ENCODE measurements at places on chromosomes 5 and 9.

DNA sequence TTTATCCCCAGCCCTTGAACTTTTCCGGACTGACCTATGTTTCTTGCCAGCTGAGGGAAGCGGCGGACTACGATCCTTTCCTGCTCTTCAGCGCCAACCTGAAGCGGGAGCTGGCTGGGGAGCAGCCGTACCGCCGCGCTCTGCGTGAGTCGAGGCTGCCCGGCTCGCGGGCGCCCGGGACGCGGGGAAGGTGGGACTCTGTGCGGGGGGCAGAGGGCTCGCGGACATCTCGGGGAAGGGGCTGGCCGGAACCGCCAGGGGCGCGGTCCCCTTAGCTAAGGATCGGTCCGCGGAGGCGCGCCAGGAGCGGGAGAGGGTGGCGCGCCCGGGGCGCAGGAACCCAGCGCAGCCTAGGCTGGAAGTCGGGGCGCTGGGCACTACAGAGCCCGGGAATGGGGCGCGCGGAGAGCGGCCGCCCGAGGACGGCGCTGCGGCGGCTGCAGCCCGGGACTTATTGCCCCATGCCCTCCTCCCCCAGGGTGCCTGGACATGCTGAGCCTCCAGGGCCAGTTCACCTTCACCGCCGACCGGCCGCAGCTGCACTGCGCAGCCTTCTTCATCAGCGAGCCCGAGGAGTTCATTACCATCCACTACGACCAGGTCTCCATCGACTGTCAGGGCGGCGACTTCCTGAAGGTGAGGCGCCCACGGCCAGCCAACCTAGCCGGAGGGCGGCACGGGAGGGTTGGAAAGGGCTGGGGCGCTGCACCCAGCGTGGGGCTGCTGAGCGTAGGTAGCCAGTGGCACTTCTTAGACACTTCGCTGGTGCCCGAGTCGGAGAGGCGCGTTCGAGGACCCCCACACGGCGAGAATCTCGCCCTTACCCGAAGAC lies 922 bp downstream of the CRHBP start:
- no peak for DNase-seq

DNA sequence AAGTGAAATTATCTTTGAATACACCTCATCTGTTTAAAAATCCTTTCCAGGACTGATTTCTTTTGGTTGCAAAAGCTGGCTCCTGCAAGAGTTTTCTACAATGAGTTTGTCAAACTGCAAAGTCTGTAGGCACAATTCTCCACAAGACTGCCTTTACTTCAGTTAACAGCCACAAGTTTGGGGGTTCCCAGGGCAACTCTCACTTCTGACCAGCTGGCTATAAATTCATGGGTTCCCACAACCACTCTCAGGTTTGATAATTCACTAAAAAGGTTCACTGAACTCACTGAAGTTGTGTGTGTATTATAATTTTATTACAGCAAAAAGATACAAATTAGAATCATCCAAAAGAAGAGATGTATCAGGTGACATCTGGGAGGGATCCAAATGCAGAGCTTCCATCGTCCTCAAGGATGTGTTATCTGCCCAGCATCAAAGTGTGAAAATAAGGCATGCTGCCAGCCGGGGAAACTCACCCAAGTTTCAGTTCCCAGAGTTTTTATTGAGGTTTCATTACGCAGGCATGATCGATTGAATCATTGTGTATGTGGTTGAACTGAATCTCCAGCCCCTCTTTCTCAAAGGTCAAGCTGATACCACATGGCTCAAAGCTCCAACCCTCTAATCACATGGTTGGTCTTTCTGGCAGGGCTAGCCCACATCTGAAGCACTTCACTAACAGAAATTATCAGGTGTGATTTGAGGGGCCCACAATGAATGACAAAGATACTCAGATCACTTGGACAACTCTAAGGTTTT lies 19.0 kb upstream of the PSIP1 start:
- DNase-seq = no peak

GRCh38 chr5:624118-624950 lies 12.2 kb downstream of the CEP72 start:
- DNase-seq = no peak

DNA sequence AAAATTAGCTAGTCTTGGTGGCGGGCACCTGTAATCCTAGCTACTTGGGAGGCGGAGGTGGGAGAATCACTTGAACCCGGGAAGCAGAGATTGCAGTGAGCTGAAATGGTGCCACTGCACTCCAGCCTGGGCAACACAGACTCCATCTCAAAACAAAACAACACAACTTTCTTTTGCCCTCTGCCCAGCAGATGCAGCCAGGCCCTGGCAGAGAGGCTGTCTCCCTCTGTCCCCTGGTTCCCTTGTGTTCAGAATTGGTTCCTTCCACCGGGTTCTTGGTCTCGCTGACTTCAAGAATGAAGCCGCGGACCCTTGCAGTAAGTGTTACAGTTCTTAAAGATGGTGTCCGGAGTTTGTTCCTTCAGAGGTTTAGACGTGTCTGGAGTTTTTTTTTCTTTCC lies 30.2 kb upstream of the CEP72 start:
- no peak for DNase-seq

DNA sequence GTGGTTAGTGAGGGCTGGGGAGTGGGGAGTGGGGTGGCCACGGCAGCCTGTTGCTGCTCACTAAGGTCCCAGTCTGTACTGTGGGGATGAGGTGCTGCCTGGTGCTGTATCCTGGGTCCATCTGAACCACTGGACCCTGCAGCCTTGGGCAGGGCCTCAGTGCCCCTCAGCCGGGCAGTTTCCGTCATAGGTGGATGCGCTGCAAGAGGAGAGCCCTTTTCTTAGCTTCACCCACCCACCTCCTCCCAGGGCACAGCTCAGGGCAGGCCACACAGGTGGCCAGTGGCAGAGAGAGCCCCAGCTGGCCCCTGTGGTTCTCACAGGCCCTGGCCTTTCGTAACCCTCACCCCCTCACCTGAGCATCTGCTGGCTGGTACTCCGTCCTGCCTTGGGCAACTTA lies 46.2 kb downstream of the WNK2 start:
- no peak for DNase-seq

DNA sequence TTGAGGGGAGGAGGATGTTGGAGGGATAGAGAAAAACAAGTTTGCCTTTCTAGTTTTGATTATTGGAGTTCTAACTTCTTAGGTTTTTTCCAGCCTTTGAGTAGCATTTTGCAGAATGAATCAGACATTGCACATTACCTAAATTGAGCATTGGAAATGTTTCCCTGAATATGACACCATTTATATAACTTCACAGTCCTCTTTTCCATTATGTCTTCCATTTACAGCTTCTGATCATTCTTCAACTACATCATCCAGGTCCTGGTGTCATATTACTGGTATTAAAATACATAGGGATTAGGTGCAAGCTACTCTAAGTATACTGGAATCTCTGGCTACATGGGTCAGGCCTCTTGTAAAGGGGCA lies 286.1 kb downstream of the ARHGAP26 start:
- DNase-seq = no peak

DNA sequence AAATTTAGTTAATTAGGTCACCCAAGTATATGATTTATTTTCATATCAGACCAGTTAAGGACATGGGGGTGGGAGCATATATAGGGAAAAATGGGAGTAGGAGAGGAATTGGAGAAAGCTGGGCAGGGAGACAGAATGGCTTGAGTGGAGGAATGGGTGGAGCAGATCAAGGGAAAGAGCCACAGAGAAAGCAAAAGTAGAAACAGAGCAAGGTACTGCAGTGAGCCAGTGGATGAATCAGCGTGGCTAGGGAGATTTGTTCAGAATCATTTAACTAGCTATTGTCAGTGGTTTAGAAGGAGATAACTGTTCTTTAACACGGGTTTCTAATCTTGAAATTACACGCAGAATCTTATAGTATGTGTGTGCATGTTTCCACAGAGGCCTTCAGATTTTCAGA lies 37.4 kb downstream of the SNX24 start:
- no peak for DNase-seq

DNA sequence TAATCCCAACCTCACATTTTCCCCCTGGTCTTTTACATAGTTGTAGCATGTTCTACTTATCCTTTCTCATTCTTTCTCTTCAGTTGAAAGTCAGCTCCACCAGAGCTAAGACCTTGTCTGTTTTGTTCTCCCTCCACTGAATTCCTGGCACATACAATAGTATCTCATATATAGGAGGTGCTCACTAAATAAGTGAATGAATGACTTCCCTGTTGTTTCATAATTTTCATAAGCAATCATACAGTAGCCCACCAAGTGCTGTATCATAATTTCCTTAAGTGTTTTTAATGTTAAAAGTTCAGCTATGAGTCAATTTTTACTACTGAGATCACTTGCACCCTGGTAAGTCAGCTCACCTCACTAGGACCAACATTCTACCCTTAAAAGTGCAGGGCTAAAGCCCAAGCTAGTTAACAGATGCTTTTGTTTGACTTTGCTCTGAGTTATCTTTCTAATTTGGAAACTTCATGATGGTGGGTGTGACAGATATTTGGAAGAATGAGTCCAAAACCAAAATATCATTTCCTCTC lies 27.6 kb downstream of the TMEM245 start:
- no peak for DNase-seq

GRCh38 chr5:120872297-120872696 lies 408.2 kb downstream of the PRR16 start:
- DNase-seq = no peak

DNA sequence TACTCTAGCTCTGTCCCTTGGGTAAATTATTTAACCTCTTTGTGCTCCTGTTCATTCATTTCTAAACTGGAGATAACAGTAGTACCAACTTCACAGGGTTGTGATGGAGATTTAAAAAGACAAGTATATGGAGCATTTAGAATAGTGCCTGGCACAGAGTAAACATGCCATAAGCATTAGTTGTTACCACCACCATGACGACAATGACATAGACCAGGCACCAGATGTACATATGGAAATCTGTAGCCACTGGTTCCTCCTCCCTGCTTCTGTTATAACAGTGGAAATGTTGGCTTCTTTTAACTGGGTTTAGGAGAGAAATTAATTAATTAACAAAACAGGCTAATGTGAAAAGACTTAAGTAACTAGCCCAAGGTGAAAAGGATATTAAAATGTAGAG lies 217.5 kb downstream of the DENND1A start:
- no peak for DNase-seq

- DNase-seq = no peak
These were observed 860.1 kb downstream of the PTPRD start for GRCh38 chr9:9752722-9753121.

DNA sequence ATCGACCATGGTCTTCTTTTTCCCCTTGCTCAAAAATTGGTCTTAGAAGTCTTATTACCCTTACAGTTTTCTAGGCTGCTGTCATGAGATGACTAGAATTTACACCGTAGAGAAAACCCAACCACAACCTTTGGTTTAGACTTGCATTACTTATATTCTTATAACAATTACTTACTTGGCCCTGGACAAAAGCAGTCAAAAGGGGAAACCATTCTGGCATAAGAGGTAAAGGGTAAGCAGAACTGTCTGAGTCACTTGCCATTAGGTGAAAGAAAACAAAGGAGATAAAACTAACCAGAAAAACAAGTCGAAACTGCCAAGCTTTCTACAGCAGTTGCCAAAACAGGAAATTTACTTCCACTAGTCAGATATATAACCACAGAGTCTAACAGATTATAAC lies 17.9 kb downstream of the TMEM245 start:
- DNase-seq = no peak

DNA sequence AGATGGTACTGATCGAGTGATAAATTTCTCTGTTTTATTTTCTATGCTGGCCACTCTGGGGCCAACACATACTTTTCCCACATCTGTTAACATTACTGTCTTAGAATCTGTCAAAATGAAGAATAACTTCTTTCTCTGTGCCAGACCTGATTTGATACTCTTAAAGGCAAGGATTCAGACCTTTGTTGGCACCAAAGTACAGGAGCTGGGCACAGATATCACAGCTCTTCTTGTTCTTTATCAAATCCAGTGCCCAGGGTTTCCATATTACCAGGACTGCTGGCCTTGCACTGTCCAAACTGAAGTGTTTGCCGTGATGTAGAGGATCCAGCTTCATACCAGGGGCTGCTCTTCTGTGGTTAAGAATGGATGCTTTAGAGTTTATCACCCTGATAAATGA lies 20.9 kb downstream of the ZNF474 start:
- no peak for DNase-seq

DNA sequence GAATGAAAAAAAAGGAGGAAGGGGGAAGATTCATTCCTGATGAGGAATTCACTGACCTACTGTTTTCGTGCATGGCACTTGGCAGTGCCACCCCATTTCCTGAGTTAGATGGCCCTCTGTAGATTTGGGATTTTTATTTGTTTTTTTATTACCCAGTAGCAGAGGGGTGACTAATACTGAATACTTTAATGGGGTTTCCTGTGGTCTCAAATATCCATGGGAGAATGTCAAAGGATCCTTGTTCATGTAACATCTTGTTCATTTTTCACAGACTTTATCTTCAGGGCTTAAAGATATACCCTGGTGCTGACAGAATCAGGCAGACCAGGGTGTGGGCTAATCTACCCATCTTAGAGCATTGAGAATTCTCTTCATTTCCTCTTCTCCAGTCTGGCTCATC lies 93.0 kb downstream of the MAMDC2 start:
- DNase-seq = no peak

- no peak for DNase-seq
These were observed 32.2 kb upstream of the PSD2 start for GRCh38 chr5:139763280-139763929.

DNA sequence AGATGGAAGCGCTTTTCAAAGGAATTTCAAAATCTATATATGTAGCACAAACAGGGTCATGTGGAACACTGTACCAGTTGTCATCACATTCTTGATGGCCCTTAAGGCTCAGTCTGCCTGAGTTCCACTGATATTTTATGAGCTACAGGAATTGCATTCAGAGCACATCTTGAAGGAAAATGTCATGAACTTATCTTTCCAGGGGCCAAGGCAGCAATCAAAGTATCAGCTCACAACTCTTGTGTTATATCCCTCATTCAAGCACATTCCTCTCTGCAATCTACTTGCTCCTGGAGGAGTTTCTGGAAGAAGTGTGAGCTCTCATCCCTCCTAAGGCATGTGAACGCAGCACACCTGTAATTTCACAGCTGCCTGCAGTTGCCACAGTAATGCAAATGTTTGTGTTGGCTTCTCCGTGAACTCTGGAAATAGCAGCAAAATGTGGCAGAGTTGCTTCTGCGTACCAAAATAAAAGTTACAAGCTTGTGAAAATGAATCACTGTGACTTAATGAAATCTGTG lies 89.7 kb upstream of the EQTN start:
- no peak for DNase-seq

- DNase-seq = peak; percentile 40
These were observed 1.3 kb downstream of the CD74 start for GRCh38 chr5:150411245-150411979.

DNA sequence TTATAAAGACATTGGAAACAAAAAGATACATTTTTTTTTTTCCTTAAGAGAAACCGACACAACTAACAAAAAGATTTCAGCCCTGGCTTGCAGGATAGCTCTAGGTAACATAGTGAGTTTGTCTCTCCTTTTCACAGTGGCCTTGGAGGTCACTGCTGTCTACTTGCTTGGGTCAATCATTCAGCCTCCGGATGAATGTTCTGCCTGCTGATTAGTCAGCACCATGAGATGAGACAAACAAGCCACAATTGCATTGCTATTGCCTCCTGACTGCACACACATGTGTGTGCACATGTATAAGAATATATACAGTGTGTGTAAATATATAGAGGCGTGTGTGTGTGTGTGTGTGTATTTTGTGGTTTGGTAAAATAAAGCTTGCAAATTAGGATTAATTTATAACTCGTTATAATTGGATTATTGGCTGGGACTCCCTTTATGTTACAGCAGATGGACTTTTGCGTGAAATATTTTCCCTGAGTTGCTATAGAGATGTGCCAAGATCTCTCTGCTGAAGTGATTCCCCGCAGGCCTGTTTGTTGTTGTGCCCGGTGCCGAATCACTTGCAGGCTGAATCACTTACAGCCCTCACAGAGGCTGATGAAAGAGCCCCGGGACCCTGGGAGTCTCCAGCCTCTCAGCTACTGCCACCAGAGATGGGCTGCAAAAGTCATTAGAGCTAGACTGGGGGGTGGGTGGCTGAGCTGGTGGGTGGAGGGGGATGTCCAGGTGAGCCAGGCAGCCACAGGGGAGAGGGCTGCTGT lies 161.2 kb downstream of the FGF18 start:
- DNase-seq = no peak
